ENCODE measurements at places on chromosomes 1 and 21.

GRCh38 chr21:45413922-45414321 lies 9.0 kb downstream of the COL18A1 start:
- DNase-seq = no peak

DNA sequence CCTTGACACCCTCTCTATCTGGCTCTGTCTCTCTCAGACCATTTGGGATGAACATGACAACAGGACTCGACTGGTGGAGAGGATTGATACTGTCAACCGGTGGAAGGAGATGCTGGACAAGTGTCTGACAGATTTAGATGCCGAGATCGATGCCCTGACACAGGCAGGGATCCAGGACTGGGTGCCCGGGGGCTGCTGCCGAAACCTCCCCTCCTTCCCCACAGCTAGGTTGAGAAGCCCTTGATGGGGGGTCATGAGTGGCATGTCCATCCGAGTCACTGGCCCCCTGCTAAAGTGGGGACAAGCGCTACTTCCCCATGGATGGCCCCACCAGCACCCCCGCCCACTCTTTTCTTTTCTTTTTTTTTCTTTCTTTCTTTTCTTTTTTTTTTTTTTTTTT lies 1.2 kb downstream of the TEKT2 start:
- DNase-seq = no peak

GRCh38 chr1:77342745-77343144 lies 60.9 kb downstream of the AK5 start:
- no peak for DNase-seq

GRCh38 chr1:237270353-237270752 lies 228.4 kb downstream of the RYR2 start:
- no peak for DNase-seq

GRCh38 chr1:61604684-61605083 lies 120.3 kb downstream of the TM2D1 start:
- no peak for DNase-seq

- DNase-seq = no peak
These were observed 37.1 kb downstream of the TRAPPC10 start for GRCh38 chr21:44049182-44049581.

DNA sequence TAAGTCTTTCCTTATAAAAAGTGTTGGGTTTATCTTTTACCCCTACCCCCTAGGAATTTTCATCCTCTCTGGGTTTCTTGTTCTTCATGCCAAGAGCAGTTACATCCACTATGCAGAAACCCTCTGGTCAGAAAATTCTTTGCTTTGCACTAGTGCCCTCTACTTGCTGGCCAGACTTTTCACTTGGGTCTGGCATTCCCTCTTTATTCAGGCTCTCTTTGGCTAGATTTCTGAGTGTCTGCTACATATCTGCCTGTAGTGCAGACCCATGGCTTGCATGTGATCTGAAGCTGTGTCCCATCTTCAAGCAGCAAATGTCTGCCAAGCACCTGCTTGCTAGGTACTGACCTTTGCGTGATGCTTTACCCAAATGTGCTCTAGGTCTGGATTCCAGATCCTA lies 237.0 kb downstream of the GPATCH2 start:
- no peak for DNase-seq

DNA sequence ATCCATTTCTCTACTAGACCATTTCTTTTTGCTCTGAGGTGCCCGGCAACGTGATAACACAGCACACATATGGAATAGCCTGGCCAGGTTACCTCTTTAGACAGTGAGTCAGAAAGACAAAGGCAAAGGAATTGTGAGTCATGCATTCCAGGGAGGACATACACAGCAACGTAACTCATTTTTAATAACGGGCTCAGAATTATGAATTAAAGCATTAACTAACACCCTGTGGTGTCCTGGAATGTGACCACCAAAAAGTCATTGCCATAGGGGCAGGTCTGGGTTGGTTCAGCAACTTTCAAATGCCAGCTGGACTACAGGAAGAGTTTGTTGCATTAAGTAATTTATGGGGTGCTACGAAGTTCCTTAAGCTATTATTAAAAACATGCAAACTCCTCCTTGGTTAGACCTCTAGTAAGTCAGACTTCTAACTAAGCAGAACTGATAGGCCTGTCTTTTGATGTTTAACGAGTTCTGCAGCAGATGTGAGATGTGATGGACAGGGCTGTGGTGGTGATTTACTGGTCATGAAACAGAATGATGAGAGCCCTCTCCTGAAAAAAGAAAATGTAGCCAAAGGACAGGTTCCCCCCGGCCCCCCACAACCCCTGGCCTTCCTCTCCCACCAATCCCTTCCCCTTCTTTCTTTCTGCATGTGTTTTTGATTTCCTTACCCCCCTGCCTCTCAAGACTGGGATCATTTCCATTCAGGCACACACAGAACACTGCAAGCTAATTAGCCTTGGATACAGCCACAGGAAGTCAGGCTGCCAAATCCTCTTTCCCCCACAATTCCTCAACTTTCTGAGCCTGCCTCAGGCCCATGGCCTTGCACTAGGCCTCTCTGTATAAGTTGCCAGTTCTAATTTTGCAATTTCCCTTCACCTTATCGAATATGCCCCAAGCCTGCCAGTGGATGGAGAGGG lies 88.9 kb upstream of the HAO2 start:
- DNase-seq = peak; percentile 1

DNA sequence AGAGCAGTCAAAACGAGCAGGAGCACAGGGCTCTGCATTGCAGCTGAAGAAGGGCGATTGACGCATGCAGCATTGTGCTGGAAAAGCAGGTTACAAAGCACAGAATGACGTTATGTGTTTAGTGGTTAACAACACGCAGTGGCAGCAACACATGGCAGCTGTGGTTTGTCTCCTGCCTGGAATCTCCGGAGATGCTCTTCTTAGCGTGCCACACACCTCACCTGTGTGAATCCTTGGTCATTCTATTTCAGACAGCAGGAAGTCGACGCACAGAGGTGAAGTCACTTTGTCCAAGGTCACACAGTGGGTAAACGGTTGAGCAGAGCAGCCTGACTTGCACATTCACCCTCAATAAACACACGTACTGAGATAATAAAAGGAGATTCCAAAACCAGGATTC lies 14.7 kb downstream of the OBSCN start:
- no peak for DNase-seq

- DNase-seq = no peak
These were observed 211.6 kb downstream of the HHAT start for GRCh38 chr1:210540288-210540687.

DNA sequence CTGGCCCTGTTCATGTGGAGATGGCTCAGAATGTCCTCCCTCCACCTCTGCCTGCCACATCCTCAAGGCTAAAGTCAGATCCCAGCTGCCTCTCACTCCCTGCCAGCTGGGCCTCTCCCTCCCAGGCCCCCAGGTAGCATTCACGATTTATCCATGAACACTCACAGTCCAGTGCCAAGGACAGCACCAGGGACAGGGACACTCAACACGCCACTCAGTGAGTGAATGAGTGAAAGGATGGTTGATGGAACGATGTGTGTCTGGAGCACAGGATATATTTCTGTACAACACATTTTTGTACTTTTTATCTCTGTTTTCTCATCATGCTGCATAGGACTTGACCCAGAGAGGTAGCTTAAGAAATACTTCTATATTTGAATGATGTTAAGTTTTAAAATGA lies 10.1 kb downstream of the CYP4A11 start:
- no peak for DNase-seq

DNA sequence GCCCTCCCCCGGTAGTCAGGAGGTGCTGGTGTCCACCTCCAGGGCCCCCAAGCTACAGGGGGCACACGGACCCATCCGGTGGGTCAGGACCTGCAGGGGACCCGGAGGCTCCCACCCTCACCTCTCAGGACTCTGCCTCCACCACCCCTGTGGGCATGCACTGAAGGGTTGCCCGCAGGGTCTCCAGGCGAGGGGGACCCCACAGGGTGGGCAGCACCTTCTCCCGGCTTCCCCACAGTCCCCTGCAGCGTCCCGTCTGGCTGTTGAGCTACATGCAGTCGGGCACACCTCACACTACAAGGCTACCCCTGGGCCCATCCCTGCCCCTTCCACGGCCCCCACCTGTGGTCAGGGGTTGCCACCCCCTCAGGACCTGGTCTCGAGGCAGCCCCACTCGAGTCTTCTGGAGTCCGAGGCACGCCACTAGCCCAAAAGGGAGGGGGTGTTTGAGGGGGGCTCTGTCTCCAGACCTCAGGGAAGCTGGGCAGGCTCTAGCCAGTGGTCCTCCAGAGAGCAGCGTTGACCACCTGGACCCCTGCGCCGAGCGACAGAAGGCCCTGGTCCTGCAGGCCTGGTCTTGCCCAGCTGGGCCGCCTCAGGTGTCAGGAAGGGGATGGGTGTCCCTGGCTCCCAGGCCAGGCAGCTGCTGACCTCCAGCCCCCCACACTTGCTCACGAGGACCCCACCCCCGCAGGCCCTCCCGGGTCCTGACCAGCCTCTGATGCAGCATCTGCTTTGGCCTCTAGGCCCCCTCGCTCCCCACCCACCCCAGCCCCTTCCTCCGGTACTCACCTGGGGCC lies 9.6 kb downstream of the PARS2 start:
- no peak for DNase-seq

GRCh38 chr1:2610036-2610959 lies 22.5 kb downstream of the MMEL1 start:
- no peak for DNase-seq

All from SW 1271 (cell line).